ENCODE measurements at places on chromosomes 3 and 15.

DNA sequence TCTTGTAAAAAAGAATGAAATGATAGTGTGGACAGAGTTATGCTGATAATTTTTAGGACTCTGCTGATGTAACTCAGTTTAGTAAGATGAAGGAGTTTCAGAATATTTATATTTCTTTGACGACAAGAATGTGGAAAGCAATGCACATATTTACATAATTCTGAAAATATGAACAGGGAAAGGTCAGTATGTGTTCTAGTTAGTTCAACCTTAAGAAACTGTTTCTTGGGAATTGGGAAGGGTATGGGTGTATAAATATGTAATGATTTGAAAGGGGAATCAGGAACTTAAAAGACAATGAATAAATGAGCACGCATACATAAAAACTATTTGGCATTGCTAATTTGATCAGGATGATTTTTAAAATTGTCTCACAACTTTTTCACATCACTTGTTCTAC lies 1226.1 kb downstream of the SI start:
- DNase-seq: no peak

DNA sequence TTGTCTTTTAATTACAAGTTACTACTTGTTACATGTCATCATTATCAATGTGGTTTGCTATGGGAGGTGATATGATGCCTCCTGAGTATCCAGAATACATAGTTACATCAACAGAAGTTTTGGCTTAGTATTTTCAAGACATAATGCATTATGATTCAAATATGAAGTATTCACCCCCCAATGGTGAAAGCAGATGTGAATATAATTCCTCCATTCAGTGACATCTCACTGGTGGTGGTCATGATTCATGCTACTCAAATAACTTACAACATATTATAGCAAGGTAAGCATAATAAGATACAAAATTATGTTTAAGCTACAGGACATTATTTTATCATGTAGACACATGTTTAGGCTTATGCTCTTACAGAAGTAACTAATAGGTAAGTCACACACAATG lies 34.9 kb upstream of the TTBK2 start:
- DNase-seq: no peak

- DNase-seq: no peak
Observed at GRCh38 chr15:90006217-90007075, 5.3 kb downstream of the ZNF710 start.

DNA sequence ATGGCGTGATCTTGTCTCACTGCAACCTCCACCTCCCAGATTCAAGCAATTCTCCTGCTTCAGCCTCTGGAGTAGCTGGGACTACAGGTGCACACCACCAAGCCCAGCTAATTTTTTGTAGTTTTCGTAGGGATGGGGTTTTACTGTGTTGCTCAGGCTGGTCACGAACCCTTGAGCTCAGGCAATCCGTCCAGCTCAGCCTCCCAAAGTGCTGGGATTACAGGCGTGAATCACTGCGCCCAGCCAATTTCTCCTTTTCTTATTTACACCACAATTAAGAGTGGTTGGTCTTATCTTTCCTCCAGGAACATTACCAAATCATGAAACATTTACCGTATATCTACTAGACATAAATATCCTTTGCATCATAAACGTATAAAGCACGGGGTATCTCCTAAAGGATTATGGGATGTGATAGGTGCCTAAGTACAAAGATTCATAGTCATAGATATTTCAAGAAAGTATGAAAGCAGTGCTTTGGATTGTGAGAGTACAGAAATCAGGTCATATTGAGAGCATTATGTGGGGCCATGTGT lies 194.5 kb downstream of the RBMS3 start:
- DNase-seq: no peak

GRCh38 chr3:39180183-39180545 lies 12.2 kb downstream of the XIRP1 start:
- no peak for DNase-seq

- DNase-seq: no peak
Observed at GRCh38 chr15:39270221-39270855, 310.5 kb upstream of the THBS1 start.

Measured in stimulated activated CD8-positive, alpha-beta memory T cell treated with anti-CD3 and anti-CD28 coated beads, Interleukin-4, amount 100 ng/mL, for 24 hours (primary cell).